ENCODE measurements at places on chromosomes 1 and 21.

DNA sequence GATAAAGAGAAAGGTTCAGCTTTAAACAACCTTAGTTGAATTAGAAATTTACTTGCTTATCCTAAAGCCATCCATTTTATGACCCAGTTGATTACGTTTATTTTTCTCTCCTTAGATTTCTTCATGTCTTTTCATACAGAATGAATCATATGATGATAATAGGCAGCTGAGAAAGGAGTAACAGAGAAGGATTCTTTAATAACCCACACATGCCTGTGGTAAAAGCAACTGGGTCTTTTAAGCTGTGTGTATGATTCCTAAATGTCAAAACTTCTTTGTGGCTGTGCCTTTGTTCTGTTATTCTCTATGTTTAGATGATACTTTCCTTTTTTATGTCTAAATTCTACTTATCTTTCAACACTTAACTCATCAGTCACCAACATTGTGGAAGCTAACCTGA lies 626.5 kb downstream of the NCAM2 start:
- DNase-seq = peak; percentile 6

- peak; percentile 57 for DNase-seq
Measured at GRCh38 chr1:204296431-204296988, 63.2 kb downstream of the PLEKHA6 start.

DNA sequence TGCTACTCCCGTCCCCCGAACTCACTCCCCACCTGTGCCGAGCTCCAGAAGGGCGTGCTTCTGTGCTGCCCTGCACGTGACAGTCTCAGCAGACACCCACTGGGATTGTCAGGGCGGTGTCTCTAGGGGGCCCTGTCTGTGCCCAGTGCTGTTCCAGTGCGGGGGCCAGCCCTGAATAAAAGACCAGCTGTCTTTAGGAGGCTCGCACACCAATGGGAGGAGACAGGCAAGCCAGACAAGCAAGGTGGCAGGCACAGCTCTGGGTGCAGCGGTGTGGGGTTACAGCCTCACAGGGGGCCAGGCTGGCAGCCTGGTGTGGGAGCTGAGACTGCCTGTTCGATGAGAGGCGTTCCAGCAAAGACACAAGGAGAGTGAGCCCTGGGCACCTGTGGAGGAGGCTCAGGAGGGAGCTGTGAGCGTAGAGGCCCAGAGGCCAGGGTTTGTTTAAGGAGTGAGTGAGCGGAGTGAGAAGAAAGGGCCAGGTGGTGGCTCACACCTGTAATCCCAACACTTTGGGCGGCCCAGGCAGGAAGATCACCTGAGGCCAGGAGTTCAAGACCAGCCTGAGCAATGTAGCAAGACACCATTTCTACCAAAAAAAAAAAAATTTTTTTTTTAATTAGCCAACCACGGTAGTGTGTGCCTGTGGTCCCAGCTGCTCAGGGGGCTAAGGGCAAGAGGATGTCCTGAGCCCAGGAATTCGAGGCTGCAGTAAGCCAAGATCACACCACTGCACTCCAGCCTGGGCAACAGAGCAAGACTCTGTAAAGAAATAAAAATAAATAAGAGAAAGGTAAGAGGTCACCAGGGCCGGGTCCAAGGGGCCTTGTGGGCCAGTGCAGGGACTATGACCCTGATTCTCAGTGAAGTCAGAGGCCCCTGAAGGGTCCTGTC lies 48.2 kb upstream of the ARHGEF16 start:
- no peak for DNase-seq

DNA sequence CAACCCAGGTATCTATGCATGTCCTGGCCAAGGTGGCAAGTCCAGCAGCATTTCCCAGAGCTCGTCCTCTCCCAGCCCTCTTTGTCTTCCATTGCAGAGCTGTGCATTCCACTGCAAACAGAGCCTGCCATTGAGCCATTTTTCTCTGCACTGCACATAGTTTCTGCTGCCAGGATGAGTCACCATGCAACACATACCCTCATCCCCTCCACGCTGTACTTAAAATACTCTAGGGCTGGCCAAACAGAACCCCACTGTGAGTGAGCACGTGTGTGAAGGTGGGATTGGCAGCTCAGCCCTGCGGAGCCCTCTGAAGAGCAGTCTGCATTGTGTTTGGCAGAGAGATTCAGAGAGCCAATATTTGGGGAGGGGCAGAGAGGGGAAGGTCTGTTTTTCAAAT lies 3.9 kb upstream of the ATP1B1 start:
- DNase-seq = no peak

DNA sequence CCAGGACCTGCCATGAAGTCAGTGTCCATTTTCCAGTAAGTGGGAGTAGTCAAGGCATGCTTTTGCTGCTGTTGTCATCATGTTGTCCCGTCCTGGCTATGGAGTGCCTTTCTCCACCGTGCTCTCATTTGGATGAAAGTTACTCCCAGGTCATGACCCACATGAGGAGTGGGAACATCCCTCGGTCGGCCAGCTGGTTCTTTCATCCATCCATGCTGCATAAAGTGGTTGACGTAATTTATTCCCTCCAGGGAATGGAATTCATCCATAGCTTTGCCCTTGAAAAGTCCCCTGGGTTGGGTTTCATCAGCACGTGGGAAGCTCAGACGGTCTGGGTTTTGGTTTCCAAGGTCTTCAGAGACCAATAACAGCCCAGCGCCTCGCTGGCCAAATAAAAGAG lies 11.6 kb downstream of the PLA2G2A start:
- DNase-seq = no peak

- DNase-seq = no peak
Measured at GRCh38 chr1:112316254-112316913, 79.6 kb upstream of the CTTNBP2NL start.

- DNase-seq = no peak
Measured at GRCh38 chr1:147635342-147635741, 35.0 kb downstream of the ACP6 start.

DNA sequence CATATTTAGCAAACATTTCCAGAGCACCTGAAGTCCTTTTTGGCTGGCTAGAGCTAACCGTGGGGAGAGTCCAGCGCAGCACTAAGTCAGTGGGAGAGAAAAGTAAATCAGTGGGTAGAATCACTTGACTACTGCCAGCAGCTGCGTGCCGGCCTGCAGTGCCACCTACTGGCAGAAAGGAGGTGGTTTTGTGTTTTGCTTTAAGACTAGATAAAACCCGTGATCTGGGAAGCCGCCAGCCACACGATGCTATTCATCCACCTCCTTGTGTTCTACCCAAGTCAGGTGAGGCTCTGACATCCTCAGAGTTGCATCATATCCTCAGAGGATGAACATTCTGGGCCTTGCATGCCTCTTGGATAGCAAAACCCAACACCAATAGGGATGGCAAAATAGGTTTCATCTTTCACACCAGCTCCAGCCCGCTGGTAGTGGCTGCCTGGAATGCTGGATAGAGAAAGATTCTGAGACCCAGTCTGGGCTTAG lies 14.1 kb upstream of the HEYL start:
- DNase-seq = no peak

GRCh38 chr21:33019885-33020557 lies 5.7 kb upstream of the OLIG2 start:
- DNase-seq = no peak

DNA sequence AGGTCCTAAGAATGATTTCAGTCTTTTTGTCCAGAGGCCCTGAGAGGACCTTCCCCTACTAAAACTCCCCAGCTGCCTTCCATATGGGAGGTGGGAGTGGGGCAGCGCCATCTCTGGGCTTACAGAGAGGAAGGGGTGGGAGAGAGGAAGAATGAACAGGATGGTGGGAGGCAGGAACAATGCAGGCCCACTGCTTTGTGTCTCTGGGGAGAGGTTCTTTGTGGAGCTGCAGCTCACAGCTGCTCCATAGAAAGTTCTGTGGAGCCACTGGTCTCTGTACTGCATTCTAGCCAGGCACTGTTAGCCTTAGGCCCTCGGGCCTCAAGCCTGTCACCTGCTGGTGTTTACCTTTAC lies 43.6 kb upstream of the A3GALT2 start:
- DNase-seq = no peak

- no peak for DNase-seq
Measured at GRCh38 chr21:17784180-17784598, 35.0 kb downstream of the C21orf91 start.
